ENCODE measurements at places on chromosomes 7 and 10.

DNA sequence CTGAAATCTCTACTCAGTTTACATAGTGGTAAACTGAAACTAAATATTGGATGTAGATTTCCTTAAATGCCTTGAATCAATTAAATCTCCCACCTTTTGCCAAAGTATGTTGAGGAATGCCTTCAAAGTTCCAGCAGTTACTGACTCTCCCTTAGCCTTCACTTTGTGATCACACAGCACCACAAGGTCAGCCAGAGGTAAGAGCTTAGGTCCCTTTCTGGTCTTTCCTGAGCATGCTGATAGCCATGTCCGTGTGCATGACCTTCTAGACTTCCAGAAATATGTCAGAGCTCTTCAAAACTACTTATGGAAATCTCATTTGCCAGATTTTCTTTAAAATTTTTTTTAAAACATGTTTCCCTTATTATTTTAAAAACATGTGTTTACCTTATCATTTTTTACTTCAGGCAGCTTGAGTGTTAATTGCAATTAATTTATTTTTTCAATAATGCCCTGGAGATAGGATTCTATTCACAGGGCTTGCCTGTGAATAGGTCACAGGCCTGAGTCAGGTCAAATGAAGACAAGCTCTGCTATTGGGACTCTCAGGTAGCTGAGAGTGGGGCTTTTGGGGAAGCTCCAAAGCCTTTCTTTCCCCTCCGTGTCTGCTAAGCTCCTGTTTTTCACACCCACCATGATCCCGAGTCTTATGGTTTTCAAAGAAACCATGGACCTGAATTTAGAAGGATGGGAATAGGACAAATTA is 220.5 kb downstream of the CXCL12 start:
- DNase-seq, result no peak

DNA sequence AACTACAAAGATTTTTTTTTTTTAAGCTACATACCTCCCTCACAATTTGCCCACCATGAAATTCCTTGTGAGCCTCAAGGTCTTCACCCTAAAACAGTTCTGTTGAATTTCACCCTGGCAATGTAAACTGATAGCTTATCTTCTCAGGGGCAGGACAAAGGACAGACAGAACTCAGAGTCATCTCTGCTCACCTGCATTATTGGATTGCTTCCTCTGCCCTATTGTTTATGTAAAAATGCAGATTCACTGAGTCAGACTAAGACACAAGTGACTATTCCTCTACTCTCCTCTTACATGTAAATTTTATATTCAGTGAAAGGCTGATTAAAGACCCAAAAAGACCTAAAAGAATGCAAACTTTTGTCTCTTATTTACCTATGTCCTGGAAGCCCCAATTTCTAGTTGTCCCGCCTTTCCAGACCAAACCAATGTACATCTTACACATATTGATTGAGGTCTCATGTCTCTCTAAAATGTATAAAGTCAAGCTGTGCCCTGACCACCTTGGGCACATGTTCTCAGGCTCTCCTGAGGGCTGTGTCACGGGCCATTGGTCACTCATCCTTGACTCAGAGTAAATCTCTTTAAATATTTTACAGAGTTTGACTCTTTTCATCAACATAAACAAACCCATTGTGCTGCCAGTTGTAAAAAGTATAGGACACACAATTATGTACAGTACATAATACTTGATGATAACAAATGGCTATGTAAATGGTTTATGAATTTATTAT is 440.2 kb downstream of the HTR7 start:
- DNase-seq, result no peak

DNA sequence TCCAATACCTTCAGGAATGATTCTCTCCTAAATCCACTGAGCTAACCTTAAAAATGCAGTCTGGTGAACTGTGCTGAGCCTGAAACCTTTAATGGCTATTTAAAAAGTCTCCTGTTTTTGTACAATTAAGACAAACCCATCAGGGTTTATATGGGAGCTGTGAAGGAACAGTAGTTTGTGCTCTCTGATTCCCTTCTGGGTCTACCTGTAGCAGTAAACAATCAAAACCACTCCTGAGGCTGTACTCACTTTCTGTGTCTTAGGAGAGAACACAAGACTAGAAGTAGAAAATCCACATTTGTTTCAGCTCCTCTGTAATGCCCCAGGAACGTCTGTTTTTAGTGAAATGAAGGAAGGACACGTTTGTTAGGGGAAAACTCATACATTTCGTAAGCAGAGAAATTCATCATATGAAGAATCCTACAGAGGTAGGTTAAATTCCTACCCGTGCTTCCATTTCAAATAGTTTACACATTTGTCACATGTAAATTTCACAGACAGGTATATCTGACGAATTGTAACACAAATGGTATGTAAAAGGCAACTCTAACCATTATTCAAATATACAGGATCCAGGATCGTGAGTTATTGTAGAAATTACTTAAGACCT is 2.6 kb downstream of the CUX1 start:
- DNase-seq, result no peak

- DNase-seq, result no peak
Observed at GRCh38 chr10:31918671-31919409, 9.8 kb downstream of the ARHGAP12 start.

- DNase-seq, result no peak
Observed at GRCh38 chr7:41107330-41107937, 595.5 kb downstream of the INHBA start.

- no peak for DNase-seq
Observed at GRCh38 chr10:112622786-112623185, 175.8 kb downstream of the VTI1A start.

DNA sequence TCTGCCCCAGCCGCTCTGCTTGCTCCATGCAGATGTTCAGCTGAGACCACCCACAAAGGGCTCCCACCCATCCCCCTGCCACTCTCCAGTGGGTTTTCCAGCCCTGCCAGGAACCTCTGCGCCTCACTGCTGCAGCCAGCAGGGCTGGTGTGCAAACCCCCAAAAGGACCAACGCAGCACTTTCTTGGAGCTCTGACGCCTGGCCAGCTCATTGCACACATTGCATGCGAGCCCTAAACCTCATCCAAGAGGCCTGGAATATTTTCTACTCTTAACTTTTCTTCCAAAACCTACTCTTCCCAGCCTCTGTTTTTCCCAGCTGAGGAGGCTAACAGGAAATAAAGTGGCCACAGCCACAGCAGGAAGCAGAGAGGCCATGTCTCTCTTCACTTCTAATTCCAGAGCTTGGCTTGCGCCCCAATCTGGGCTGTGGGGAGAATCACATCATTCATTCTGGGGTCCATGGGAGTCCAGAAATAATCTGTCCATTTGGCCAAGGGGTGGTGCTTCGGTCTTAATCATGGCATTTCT is 4.6 kb upstream of the FAM170B start:
- DNase-seq, result no peak

DNA sequence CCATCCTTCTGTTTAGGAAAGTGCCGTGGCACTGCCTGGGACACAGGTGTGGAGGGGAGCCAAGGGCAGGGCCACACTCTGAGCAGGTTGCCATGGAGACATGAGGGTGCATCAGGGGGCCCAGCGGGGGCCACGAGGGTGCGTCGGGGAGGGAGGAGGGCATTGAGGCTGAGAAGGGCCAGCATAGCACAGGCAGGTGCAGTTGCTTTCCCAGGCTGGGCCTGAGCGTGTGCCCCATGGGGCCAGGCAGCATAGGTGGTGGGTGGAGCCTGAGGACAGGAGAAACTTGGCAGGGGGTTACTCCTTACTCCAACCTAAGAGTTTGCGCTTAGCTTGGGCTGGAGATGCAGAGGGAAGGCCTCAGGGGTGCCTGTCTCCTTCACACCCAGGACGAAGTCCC is 15.2 kb downstream of the YKT6 start:
- no peak for DNase-seq

DNA sequence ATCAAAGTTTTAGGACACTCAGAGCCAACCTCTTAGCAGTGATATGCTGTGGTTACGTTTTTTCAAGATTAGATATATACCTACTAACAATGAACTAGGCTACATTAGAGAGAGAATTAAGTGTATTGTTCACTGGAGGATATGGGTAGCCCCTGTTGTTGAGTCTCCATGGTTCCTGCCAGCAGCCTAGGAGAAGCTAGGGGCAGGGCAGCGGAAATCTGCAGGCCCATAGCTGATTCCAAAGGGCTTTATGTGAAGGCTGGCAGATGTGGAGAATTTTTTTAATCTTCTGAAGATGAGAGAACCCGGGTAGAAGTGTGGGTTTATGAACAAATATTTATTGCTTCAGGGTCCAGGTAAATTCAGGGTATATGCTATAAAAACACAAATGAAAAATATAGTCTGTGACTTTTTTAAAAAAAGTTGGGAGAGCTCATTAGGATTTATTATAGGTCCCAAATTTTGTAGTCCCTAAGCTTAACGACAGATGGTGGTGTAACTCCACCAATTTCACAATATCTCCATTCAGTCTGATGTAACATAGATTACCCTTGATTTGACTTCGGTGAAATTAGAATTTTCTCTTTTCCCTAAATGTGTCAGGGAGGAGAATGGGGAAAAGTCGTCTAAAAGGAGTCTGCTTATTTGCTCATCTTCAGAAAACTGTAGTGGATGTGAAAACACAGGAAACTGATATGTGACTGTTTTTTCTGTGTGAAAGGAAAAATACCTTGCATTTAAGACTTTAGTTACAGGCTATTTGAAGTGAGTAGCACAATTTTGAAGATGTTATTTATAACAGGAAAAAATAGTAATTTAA is 163.0 kb upstream of the PPP1R3A start:
- DNase-seq, result peak; percentile 35

- no peak for DNase-seq
Observed at GRCh38 chr7:6530626-6531491, 20.4 kb downstream of the GRID2IP start.

GRCh38 chr10:23338886-23339285 is 5.7 kb downstream of the C10orf67 start:
- no peak for DNase-seq

GRCh38 chr7:24010495-24010894 is 273.5 kb upstream of the NPY start:
- no peak for DNase-seq

- DNase-seq, result no peak
Observed at GRCh38 chr7:31478018-31478417, 35.9 kb upstream of the ITPRID1 start.

- DNase-seq, result no peak
Observed at GRCh38 chr10:515674-516073, 173.8 kb downstream of the DIP2C start.

DNA sequence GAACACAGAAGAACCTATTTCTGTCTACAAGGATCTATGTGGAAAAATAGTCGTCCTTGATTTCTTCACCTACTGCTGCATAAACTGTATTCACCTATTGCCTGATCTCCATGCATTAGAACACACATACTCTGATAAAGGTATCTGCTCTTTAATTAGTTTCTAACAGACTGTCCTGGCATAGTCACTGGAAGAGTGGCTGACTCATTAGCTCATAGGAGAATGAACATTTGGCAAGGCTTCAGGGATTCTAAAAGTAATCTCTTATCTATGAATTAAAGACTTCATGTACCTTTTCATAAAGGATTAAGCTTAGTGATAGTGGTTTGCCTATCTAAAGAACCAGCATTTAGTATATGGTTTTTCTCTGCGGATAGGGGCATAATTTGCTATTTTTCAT is 4.1 kb downstream of the NHLRC2 start:
- no peak for DNase-seq

GRCh38 chr7:30148951-30149459 is 14.2 kb downstream of the MTURN start:
- DNase-seq, result no peak

- DNase-seq, result no peak
Observed at GRCh38 chr10:131035779-131036178, 275.7 kb downstream of the TCERG1L start.

DNA sequence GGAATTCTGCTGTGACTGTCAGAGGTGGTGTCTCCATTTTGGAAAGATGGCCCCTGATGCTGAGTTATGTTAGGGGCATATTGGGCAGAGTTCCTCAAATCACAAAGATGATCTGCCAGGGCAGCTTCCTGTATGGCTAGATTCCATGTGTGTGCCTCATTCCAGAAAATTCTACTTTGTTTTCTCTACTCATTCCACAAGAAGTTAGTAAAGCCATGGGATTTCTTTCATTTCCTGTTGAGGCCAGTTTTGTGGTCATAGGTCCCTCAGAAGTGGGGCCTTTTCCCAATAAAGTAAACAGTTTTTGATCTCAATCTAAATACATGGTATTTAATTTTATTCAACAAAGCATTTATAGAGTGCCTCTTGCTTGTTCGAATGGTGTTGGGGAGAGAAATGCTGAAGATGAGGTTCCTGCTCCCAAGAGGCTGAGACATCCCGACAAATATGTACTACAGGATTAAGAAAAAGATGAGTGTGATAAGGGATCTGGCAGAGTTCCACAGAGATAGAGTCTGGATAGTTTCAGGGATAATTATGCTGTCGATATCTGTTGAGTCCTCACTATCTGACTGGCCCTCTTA is 33.0 kb downstream of the MINDY4 start:
- DNase-seq, result no peak

DNA sequence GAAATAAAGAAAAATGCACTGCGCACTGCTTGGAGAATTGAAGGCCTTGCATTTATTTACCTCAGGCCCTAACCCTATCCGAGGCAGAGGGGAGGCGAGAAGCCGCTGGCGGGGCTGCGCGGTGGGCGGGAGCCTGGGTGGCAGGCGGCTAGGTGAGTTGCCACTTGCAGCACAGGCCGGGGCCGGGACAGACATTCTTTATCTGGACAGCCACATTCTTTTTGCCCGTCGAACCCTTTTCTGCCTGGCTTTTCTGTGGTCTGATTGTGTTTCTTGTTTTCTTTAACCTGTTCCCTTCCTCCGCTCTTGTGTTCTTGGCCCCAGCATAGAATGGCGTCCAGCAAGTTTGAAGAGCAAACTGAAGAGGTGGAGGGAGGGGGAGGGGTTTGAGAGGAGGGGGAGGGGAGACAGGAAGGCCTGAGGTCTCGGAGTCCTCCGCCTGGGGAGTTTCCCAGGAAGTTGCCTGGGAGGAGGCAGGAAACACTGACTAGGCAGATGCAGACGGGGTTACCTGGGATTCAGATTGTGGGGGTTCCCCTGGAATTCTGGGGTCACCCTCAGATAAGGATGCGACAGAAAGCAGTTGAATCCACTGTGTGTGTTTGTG is 5.1 kb downstream of the SHH start:
- no peak for DNase-seq

DNA sequence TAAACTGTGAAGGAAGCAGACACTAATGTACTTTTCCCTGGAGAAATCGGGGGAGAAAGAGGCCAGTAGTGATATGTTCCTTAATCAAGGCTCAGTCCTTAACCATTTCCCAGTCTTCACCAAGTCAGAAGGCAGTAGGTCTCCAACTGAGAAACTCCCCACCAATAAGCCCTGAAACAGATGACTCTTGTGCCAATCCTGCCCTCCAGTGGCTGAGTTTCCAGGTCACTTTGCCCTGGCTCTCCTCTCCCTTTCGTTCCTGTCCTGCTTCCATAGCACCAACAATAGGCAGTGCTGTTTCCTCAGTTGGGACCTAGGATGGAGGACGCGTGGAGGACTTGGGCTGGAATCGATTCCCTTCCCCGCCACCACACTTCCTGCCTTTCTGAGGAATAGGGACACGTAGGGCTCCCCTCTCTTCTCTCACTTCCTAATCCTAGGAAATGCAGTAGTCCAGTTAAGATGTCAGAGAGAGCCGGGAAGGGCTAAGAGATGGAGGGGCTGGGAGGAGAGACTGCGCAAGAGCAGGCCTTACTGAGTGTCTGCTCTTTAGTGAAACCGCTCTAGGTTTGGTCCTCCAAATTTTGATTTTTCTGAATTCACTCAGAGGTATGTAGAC is 23.4 kb downstream of the ATOH7 start:
- no peak for DNase-seq

- no peak for DNase-seq
Observed at GRCh38 chr10:94217411-94217810, 145.3 kb downstream of the NOC3L start.

GRCh38 chr7:92631067-92631849 is 41.1 kb upstream of the FAM133B start:
- no peak for DNase-seq
